ENCODE measurements at places on chromosomes 1 and 21.

DNA sequence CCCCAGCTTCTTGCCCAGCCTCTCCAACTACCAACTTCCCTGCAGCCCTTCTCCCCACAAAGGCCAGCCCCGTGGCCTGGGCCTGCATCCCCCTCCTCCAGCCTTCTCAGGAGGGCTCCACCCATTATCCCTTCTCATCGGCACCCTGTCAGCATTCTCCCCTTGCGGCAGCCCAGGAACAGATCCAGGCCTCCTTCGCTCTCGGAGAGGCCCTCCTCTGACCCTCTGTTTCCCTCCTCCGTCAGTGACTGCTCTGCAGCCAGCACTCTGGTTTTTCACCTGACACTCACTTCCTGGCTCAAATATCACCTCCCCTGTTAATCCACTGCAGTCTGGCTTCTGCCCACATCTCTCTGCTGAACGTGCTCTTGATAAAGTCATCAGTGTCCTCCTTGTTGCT is 17.5 kb downstream of the ADGRB2 start:
- no peak for DNase-seq

GRCh38 chr1:65260851-65261473 is 48.4 kb upstream of the DNAJC6 start:
- no peak for DNase-seq

GRCh38 chr1:78055565-78056132 is 9.9 kb downstream of the GIPC2 start:
- DNase-seq: no peak

- DNase-seq: no peak
Measured at GRCh38 chr1:6612641-6613360, 730 bp upstream of the PHF13 start.

DNA sequence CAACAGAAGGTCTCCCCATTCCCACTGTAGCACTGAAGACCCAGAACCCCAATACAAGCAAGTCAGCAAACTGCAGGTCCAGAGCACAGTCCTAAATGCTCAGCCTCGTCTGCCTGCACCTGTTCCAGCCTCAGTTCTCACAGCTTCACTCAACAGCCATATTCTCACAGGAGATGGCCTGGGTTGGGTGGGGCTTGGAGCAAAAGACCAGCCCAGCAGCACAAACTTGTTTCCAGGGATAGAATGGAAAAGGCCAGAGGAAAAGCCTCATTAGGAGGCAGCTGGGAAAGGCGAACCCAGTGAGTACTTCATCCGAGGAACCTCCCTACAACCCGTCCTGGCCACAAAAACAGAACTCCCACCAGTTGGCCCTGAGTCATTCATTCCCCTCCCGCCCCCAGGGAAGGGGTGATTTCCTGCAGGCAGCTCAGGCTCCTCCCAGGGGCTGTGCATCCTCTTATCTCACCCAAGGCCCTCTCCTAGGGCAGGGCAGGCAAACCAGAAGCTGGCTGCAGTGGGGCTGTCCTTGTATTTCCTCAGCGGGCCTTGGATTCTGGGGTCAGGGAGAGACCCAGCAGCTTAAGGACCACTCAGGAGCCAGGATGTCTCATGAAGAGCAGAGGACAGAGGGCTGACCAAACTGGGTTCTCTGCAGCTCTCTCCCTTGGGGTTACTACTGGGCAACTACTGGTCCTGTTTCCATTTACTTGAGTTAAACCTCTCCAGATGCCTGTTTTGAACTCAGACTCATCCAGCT is 7.4 kb upstream of the MPL start:
- no peak for DNase-seq

DNA sequence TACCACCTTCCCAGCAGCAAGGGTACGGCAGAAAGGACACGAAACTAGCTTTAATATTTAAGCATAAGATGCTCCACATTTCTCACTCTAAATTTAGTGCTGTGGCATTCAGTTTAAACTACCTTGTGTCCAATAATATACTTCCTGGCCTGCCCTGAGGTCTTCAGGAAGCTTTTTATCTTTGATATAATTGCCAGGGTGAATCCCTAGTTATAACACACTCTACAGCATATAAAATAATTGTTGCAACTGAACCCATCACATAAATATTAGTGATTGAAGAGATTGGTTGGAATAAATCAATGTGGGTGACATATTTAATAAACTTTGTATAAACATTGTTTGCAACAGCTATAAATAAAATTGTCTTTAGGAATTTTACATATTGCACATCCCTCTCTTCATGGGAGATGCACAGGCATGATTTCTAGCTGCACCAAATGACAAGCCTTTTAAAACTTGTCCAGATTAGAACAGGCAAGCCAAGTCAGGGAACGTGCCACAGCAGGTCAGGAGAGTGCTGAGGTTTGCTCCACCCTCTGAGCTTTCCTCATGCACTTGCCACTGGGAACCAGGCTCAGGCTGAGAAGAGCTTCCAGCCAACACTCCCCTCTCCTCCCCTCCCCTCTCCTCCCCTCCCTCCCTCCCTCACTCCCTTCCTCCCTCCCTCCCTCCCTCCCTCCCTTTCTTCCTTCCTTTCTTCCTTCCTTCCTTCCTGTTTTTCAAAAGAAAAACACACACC is 623.2 kb upstream of the PKN2 start:
- DNase-seq: no peak

- no peak for DNase-seq
Measured at GRCh38 chr1:7975212-7975865, 13.8 kb downstream of the PARK7 start.

DNA sequence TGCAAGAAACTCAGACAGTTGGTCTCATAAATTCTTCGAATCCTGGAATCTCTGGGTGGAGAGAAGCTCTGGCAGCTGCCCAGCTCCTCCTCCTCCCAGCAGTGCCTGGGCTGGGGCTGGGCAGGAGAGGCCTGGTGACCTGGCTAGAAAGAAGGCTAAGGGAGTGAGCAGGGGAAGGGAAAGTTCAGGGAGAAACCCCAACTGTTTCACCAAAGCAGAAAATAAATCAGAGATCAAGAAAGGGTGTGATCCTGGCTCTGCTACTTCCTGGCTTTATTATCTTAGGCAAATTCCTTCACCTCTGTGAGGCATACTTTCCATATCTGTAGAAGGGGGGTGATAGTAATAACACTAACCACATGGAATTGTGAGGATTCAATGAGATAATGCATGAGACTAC is 8.8 kb upstream of the COL16A1 start:
- DNase-seq: no peak

DNA sequence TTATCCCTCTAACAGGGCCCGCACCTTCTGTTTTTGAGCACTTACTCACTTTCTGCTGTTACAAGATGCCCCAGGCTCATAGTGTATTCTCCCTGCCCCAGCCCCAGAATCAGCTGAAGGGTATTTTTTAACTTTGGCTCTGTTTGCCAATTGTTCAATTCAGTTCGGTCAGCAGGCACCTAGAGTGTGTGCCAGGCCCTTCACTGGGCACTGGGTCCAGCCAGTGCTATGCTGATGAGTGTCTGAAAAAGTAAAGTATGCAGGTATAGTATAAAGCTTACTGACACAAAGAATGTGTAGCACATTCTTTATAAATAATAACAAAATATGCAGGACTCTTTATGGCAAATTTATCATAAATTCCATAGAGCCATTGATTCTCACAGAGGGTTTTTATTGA is 35.0 kb downstream of the FHAD1 start:
- no peak for DNase-seq

DNA sequence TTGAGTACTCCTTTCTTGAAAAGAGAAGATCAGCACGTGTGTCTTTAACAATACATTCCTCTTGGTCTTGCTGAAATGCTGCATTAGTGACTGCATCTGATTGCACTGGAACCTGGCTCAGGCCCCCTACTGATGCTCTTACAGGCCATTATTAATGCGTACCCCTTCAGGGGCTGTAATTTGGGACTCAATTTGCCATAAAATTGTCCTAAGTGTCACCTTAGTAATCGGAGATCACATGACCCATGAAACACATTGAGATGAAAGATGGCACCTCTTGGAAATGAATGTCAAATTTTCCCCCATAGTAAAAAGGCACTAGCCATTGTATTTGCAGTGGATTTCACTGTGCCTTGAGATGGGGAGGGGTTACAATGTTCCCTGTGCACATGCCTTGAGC is 563.3 kb downstream of the KIF26B start:
- no peak for DNase-seq

GRCh38 chr1:1351511-1352427 is 2.6 kb upstream of the DVL1 start:
- DNase-seq: no peak

GRCh38 chr1:27157194-27157593 is 2.3 kb upstream of the SLC9A1 start:
- DNase-seq: no peak

DNA sequence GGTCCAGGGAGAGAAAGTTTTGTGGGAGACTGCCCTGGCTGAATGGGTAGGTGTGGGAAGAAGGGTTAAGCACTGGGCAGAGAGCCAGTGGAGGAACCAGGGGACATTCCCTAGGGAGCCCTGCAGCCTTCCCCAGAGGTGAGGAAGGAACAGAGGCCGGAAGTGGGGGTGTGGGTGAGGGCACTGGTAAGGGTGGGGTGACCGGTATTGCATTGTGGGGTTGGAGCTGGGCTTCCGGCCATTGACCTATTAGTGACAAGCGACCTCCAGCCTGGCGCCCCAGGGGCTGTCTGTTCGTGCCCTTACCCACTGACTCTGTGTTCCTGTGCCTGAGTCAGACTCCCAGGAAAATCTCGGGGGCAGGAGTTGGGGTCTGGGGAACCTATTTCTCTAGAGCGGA is 3.5 kb upstream of the TSPAN1 start:
- no peak for DNase-seq
